ENCODE measurements at places on chromosomes 2 and 18.
A peak's percentile ranks its signal among the peaks of the same experiment; 100 is the strongest.

DNA sequence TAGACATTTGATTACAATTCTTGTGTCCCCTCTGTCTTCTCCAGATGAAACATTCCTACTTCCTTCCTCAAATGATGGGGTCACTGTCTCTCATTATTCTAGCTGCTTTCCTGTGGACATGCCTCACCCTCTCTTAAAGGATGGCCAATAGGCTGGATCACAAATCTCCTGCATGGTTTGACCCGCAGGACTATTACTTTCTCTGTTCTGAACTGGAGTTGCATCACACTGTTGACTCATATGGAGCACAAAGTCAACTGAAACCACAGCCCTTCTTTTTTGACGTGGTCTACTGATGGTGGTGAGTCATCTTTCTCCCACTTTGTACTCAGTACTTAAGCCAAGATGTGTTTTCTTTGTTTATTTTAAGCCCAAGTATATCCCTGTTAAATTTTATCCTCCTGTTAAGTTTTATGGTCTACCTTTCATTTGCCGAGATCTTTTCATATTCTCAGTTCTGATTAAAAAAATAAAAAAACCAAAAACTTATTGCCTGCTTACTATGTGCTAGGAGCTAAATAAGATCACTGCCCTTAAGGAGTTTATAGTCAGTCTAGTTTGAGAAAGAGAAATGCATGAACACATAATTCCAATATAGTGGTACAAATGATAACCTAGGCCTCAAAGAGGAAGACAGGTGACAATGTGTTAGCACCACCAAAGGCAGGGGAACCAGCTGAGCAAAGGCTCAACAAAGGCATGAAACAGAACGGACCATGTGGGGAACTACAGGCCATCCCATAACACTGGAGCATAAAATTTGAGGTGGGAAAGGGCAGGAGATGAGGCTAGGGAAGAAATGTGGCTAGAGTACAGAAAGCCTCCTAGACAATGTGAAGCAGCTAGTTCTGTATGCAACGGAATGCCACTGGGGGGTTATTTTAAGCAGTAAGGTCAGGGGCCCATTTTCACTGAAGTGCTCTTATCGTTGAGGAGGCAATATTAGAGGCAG lies 67.6 kb upstream of the ZFP36L2 start:
- peak; percentile 94 for DNase-seq

DNA sequence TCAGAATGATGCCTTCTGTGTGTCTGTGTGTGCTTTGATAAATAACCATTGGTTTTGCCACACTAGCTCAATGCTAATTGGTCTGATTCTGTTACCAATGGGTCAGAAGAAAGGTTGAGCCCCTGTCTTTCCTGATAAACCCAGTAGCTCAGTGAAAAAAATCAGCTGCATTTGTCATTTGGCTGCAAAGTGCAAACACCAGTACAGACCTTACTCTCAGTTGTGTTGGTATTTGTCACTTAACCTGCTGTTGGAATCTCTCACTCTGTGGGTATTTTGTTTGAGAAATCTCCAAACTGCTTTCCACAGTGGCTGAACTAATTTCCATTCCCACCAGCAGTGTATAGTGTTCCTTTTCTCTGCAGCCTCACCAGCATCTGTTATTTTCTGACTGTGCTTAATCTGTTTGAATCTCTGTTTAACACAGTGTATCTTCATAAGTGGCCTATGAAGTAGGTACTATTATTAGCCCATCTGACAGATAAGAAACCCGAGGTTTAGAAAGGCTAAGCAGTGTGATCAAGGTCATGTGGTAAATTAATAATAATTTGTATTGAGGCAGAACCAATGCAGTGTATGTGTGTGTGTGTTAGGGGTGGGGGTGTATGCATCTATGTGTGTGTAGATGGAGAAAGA lies 26.7 kb downstream of the LIMS1 start:
- no peak for DNase-seq

DNA sequence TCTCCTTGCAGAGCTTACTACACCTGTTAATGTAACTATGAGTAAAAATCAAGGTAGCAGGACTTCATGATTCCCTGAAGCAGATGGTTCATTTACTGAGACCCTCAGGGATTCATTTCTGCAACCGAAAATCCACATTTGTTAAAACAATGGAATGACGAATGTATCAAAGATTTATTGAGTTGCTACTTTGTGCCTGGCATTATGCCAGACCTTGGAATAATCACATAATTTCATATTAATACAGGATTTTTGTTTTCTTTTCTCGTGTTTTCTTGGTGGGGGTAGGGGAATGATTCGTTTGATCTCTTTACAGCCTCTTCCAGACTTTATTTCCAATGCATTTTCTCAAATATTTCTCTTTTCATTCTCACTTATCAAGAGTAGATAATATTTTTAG lies 8.9 kb upstream of the KIF5C start:
- DNase-seq, result no peak

DNA sequence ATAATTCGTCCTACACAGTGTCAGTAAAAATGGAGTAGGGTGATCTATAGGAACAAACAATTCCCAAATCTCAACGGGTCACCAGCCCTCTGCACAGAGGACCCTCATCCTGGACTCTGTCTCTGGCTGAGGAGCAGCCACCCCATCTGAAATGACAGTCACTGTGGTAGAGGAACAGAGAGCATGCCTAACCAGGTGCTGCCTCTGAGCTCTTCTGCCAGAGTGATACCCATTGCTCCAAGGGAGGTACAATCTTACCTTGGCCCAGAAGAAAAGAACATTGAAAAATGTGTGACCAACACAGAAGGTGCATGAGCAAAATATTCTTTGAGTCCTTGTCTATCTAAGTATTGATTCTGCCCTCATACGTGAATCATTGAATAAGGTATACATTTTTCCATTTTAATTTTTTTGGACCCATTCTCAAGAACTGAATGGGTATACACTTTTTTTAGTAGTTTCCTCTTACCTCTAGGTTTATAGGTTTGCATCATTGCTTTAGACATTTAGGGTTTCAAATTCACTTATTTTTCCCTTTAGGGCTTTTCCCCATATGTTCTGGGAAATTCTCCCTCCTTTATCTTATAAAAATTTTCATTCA lies 8.7 kb downstream of the SP140 start:
- DNase-seq, result no peak

- no peak for DNase-seq
These were observed 6.3 kb downstream of the GPR148 start for GRCh38 chr2:130735200-130735599.

DNA sequence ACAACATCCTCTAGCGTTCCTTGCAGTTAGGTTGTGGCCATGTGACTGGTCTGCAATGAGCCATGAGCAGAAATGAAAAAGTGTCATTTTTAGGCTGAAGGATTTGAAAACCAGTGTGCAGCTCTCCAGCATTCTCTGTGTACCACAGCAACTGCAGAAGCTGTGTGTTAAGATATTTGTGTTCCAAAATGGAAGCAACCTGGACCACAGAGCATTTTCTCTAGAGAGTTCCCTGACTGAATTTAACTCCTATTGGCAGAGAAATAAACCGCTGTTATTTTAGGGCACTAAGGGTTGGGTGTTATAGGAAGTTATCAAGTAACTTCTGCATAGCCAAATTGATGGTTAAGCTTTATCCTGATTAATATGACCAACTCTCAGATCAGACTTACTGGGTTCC lies 257.2 kb upstream of the THUMPD2 start:
- DNase-seq, result no peak

GRCh38 chr2:45120546-45120945 lies 111.3 kb upstream of the SIX2 start:
- no peak for DNase-seq

GRCh38 chr2:195317550-195317949 lies 339.5 kb upstream of the SLC39A10 start:
- no peak for DNase-seq

DNA sequence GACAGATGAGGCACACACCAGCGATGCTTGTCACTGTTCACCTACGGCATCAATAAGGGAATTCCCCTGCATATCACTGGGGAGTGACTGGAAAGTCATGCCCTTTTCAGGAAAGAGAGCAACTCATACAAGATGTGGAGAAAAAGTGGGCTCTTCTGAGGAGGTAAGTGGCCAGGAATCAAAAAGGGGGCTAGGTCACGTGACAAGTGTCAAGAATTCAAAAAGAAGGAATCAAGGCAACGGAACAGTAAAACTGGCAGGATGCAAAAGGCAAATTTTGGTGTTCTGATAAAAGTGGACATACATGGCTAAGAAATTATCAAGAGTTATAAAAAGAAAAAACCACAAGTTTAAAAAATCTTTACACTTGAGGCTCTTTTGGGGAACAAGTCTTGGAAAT lies 190.7 kb upstream of the ACAA2 start:
- DNase-seq, result no peak

GRCh38 chr2:128726911-128727310 lies 408.2 kb upstream of the HS6ST1 start:
- no peak for DNase-seq

DNA sequence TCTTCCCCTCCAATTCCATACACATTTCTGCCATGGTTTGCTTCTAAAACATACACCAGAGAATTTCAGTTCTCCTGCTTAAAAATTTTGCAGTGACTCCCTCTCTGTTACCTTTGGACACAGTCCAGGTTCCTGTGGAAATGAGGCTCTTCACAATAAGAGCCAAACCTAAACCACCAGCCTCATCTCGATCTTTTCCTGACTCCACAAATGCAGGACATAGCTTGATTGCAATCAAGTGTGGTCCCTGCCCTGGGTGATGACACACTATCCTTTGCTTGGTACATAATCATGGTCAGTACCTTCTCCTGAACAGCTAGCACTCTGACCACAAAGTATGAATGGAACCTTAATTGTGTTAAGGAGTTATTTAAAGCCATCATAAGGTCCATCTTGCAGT lies 134.9 kb upstream of the CHAC2 start:
- no peak for DNase-seq

- no peak for DNase-seq
These were observed 26.9 kb downstream of the EFEMP1 start for GRCh38 chr2:55896633-55897032.

DNA sequence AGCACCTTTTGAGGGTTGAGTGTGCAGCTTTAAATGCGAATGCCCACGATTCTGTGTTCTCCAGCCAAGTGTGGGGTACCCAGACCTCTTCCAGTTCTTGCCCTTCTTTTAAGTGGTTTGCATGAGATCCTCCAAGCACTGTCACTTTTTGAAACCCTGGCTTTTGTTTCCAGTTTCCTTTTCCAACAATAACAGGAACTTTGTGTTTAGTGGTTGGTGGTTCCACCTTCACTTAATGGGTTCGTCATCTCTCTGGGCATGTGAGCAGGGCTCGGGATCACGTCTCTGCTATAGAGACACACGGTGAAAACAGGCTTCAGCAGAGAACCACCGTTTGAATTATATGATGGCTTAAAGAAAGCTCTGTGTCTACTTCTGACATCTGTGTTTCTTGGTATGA lies 197.6 kb downstream of the LDLRAD4 start:
- DNase-seq, result peak; percentile 76

GRCh38 chr2:176079831-176080539 lies 3.8 kb downstream of the EVX2 start:
- peak; percentile 33 for DNase-seq

- DNase-seq, result peak; percentile 2
These were observed 158.5 kb upstream of the LMAN1 start for GRCh38 chr18:59517446-59518165.

- DNase-seq, result no peak
These were observed 52.1 kb downstream of the GTF3C3 start for GRCh38 chr2:196747400-196747799.

DNA sequence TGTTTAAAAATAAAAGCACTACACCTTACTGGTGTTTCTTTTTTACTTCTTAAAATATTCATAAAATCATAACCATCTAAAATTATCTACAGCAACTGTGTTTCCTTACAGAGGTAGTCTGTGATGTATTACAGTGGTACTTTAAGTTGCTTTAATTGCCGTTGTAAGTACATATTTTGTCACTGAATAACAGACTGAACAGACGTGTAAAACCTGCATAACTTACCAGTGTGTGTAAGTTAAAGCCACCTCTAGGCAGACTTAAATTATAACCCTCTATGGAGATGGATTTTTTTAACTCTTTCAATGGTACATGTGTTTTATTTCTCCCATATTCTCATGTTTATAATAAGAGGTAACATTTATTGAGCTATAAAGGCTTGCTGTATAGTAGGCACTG lies 166.8 kb downstream of the NR4A2 start:
- DNase-seq, result no peak

- no peak for DNase-seq
These were observed 1.1 kb downstream of the PTH2R start for GRCh38 chr2:208407667-208408066.

GRCh38 chr18:25062720-25063119 lies 289.2 kb downstream of the ZNF521 start:
- no peak for DNase-seq

- peak; percentile 56 for DNase-seq
These were observed 17.6 kb downstream of the PMAIP1 start for GRCh38 chr18:59917422-59917821.

DNA sequence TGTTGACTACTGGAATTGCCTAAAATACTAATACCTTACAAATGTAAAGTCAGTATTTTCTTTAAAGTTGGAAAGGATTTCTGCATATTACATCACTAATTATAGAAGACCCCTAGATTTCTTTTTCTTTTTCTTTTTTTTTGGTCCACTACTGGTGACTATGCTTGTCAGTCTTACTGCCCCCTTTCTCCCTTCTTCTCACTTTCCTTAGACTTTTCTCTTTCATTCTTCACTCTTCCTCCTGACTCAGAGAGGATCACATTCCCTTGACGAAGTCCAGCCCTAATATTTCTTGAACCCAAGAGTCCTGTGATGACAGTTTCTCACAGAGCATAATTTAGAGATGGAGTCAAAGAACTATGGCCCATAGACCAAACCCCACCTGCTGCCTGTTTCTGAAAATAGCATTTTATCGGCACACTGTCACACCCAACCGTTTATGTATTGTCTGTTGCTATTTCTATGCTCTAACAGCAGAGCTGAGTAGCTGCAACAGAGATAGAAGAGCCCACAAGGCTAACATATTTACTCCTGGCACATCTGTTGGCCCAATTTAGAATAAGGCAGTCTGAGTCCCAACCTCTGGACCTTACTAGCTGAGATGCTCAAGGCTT lies 40.6 kb upstream of the RIOK3 start:
- no peak for DNase-seq

DNA sequence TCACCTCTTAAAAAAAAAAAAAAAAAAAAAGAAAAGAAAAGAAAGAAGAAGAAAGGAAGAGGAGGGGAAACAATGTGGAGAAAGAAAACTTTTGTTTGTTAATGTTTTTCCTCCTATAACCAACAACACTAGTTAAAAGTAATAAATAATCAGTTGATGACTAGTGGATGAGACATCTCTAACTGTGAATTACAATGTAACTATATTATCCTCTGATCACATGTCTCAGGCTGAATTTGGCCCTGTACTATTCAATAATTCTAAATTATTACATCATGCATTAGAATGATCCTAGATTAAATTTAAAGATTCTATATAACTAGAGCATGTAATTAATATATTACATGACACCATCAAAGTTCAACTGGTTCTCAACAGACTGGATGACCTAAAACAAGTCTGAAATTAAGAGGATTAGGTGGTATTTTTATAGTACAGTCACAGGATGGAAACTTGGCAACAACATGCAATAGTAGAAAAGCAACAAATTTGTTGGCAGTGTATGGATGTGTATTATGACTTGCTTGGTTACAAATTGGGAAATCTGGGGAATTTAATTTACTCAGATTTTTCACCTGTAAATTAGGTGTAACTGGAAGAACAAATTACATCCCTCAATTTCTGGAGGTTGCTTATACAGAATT lies 269.3 kb upstream of the SETBP1 start:
- no peak for DNase-seq

Measured in suppressor macrophage (primary cell).